Esophagus squamous epithelium (tissue), 5 donors: ENCODE measurements at places on chromosomes 1 and 21.

- DNase-seq: no peak
Observed at GRCh38 chr1:119964673-119965363, 68.5 kb upstream of the ADAM30 start.

DNA sequence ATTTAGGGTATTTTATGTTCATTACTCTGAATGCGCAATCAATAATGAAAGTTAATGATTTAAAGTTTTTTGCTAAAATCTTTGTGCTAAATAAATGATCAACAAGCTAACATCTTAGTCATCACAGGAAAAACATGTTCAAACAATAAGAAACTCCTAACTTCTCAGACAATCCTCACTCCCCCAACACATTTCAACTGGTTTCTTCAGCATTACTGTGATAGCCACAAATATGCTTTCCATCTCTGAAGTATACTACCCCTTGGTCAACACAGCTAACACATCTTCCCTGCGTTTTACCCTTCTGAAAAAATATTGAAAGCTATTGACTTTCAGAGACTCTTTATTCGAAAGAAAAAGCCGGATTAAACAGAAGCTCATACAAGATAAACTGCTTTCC is 85.8 kb downstream of the ZNF644 start:
- DNase-seq: no peak

- DNase-seq: no peak
Observed at GRCh38 chr21:18204931-18205330, 39.7 kb upstream of the CHODL start.

DNA sequence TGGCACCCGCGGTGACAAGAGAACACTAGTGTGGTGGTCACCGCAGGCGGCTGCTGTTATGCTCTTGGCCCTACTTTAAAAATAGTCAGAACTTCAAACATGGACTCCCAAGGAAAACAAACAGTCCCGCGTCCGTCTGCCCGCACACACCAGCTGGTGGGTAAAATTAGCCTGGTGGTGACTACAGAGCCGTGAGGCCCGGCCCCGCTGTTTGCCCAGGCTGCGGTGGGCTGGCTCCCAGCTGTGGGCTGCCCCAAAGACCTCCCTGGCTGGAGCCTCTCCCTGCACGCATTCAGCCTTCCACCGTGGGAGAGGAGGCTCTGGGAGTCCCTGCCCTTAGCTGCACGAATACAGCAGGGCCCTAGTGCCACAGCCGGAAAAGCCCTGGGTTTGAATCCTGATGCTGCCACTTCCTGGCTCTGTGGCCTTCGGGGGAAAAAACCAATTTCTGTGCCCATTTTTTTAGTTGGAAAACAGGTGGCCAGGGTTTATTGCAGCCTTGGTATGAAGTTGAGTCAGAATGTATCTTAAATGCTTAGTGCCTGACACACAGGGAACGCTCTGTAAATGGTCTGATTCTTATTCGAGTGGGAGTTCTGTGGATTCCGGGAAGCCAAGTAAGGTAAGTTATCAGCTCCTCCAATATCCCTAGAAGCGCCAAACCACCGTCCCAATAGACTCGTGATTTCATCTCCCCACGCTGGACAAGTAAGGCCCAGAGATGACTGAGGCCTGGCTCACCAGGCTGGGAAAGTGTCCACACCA is 58.2 kb downstream of the ALPL start:
- no peak for DNase-seq
